ENCODE measurements at places on chromosomes 1 and 21. TPM values are rescaled to one million over a fixed set of nuclear protein-coding genes. Genes with fewer than 3 reads are reported as not detected.

CTSS gene
- 544 TPM for total RNA-seq

DNA sequence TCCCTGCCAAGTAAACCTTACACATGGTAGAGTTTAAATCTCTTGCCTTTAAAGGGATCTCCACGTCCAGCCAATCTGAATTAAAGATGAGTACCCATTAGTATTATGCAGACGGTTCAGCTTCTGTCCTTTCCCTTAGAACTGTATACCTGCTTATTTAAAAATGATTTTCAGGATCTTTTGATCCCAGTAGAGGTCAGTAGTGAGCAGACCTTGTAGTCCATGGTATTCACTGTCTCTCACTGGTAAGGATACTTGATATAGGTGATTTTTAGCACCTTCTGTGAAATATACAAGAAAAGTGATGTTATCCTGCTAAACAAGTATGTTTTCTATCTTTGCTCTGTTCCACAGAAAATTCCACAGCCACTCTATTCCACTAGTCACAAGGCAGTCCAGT lies 1211.6 kb upstream of the ADGRL4 start:
- DNase-seq, result no peak

DNA sequence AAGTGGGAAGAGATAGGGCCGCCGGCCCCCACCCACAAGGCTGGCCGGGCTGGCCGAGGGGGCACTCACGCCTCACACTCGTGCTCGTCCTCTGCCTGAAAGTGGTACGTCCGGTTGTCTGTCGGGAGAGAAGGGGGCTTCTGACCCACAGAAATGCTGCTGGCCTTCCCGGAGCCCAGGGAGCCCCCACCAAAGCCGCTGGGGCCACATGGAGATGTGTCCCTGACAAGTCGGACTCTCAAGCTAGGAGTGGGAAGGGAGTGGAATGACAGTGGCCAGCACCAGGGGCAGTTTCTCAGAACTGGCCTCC lies 12.8 kb upstream of the TCEA3 start:
- no peak for DNase-seq

SIM2 gene
- total RNA-seq, result not detected

DNA sequence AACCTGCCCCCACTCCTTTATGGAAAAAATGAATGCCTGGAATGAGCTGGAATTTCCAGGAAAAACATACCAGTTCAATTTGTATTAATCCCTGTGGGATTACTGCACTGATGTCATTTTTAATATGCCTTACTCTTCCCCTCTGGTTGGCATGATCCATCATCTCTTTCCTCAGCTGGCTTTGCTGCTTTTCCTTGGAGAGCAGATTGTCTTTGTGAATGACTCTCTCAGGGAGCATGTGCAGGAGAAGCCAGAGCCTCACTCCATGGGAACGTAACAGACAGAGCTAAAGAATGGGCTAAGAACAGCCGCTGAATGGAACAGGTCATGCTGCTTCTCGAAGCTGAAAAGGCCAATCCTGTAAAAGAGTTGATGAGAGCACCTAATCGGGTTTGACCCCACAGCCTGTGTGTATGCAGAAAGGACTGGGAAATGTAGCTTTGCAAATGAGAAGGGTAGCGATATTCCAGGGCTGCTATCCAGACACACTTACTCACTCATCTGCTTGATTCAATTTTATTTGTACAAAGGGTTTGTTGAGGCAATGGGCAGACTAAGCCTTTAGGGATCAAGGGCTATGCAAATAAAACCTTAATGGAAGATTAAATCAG lies 20.7 kb downstream of the PHC2 start:
- DNase-seq, result no peak

CFHR2 gene
- total RNA-seq, result not detected

IVL gene
- total RNA-seq, result not detected

DNA sequence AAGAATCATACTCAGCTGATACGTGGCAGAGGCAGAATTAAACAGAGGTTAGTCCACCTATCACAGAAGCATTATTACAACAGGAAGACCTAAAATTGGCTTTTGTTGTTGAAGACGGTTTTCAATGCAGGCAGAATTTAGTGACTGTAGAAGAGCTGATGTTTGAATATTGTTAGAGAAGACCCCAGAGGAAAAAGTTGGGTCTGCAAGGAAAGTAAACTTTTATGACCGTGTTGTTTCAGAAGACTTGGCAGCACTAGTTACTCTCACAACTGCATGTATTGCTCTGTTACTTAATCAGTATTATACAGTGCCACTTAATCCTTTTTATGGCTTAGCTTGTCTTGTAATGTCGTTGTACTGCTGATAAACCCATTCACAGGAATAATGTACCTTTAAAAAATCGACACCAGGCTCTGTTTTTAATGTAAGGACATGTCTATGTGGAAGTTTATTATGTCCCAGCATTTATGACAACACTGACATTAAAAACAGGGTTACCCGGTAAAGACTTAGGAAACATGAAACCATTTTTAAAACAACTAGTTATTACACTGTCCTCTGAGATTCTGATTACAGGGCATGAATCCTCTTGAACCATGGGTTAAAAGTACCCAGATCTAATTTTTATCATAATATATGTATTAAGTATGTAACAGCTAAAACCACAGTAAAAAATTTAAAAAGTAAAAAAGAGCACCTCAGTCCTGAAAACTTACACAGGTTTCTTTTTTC lies 235.4 kb downstream of the TTLL7 start:
- no peak for DNase-seq

DNA sequence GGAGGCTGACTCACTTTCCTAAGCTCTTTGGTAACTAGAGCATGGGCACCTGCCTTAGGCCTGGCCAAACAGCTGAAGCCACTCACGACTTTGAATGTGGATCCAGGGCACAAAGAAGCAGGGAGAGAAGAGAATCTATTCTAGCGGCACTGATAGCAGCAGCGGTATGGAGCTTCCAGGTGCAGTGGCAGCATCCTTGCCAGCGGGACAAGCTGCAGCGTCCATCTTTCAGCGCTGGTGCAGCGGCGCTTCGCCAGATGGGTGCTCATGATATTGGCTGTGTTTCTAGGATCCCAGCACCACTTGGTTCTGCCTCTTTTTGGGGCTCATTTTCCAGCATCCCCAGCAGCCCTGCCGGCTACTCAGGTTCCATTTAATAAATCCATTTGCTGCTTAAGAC lies 184.2 kb downstream of the SLC44A5 start:
- DNase-seq, result no peak

MAN1C1 gene
- total RNA-seq, result 22.0 TPM

ZBTB8A gene
- total RNA-seq, result 4.9 TPM

Measured in mucosa of descending colon (tissue), 3 donors.